Stimulated activated CD8-positive, alpha-beta memory T cell treated with anti-CD3 and anti-CD28 coated beads, Interleukin-2, amount 100 ng/mL, for 48 hours (primary cell): ENCODE measurements at places on chromosomes 16 and 17.

GRCh38 chr17:76792348-76792747 lies 54.4 kb downstream of the MFSD11 start:
- no peak for DNase-seq

- no peak for DNase-seq
These were observed 33.5 kb downstream of the SPAG9 start for GRCh38 chr17:51087072-51087757.

GRCh38 chr17:65629234-65629690 lies 67.8 kb upstream of the AXIN2 start:
- no peak for DNase-seq

- DNase-seq, result peak; percentile 66
These were observed 11.5 kb downstream of the ZNF597 start for GRCh38 chr16:3431779-3432219.

GRCh38 chr16:69324585-69325253 lies 5.7 kb downstream of the PDF start:
- DNase-seq, result no peak

DNA sequence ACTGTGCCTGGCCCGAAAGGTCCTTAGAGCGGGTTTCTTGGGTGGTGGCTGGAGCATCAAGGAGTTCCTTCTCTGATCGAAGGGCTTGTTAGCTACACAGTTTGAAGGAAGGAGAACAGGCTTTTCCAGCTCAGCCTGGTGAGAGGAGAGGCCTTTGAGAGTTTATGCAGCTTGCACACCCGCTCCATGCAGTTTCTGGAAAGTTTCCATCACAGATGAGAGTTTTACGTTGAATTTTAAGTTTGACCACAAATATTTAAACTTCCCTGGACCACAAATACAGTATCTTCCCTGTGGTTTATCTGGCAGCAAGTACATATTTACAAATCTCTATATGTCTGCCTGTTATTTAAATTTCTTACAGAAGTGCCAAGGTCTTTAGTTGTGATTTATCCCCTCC lies 56.8 kb downstream of the HIC1 start:
- DNase-seq, result no peak

GRCh38 chr17:73228748-73229236 lies 32.9 kb downstream of the CPSF4L start:
- no peak for DNase-seq

DNA sequence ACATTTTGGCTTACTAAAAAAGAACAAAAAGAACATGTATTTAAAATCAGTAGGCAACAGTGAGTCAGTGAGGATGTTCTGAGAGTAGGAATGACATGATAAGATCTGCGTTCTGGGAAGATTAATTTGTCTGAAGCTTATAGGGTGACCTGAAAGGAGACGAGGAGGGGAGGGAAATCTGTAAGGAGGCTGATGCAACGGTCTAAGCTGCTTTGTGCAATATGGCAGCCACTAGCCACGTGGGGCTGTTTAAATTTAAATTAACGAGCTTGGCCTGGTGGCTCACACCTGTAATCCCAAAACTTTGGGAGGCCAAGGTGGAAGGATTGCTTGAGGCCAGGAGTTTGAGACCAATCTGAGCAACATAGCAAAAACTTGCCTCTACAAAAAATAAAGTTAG lies 181.6 kb upstream of the CACNG3 start:
- no peak for DNase-seq

GRCh38 chr16:3029491-3030221 lies 5.8 kb downstream of the THOC6 start:
- DNase-seq, result no peak

DNA sequence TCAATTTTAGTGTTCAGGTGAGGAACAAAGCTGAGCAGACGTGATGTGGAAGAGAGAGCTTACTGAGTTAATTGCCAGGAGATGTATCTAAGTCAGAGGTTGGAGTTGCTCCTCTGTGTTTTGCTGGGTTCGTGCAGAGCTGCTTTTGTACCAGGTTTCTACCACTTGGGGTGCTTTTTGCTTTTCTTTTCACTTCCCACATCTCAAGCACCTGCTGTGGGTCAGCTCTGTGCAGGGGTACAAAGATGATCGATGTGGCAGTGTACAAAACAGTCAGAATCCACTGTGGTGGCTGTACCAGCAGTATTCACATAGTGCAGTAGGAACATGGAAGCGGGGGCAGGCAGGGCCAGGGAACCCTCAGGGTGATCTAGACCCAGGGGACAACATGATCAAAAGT lies 14.8 kb downstream of the UNK start:
- no peak for DNase-seq

- no peak for DNase-seq
These were observed 16.8 kb upstream of the PLLP start for GRCh38 chr16:57301126-57301817.

DNA sequence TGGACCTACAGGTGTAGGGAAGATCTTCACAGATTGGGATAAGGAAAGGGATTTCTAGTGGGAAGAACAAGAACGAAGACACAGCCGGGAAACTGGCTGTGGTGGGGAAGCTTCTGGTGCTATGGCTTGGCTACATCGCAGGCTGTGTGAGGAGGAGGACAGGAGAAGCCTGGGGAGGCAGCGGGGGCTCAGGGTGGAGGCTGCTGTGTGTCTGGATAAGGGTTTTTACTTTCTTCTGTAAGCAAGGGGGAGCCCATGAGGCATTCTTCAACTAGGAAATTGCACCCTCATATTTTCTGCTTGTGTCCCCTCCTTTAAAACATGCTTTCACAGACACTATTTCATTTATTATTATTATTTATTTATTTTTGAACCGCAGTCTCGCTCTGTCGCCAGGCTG lies 2.9 kb upstream of the RHBDF2 start:
- no peak for DNase-seq

DNA sequence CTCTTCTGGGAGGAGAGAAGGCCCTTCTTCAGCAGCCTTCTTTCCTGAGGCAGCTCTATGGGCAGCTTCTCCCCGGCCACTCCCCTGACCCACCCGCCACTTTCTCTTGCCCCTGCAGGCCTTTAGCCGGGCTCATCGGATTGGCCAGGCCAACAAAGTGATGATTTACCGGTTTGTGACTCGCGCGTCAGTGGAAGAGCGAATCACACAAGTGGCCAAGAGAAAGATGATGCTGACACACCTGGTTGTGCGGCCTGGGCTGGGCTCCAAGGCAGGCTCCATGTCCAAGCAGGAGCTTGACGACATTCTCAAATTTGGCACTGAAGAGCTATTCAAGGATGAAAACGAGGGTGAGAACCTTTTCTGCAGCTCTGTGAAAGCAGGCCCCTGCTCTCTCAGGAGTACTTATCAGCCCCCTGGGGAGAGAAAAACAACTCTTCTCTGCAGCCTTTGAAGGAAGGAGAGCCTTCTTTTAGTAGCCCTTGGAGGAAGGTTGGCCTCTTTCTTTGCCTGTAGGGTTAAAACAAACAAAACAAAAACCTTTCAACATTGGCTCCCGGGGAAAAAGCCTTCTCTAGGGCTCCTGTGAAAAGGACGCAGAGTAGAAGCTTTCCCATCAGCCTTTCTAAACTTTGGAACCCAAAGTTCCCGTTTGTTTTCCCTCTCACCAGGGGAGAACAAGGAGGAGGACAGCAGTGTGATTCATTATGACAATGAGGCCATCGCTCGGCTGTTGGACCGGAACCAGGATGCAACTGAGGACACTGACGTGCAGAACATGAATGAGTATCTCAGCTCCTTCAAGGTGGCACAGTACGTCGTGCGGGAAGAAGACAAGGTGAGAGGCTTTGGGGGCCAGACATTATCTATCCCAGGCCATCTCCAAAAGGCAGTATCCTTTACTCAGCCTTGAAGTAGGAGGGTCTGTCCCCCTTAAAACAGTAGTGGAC lies 12.7 kb downstream of the RNF227 start:
- DNase-seq, result no peak

DNA sequence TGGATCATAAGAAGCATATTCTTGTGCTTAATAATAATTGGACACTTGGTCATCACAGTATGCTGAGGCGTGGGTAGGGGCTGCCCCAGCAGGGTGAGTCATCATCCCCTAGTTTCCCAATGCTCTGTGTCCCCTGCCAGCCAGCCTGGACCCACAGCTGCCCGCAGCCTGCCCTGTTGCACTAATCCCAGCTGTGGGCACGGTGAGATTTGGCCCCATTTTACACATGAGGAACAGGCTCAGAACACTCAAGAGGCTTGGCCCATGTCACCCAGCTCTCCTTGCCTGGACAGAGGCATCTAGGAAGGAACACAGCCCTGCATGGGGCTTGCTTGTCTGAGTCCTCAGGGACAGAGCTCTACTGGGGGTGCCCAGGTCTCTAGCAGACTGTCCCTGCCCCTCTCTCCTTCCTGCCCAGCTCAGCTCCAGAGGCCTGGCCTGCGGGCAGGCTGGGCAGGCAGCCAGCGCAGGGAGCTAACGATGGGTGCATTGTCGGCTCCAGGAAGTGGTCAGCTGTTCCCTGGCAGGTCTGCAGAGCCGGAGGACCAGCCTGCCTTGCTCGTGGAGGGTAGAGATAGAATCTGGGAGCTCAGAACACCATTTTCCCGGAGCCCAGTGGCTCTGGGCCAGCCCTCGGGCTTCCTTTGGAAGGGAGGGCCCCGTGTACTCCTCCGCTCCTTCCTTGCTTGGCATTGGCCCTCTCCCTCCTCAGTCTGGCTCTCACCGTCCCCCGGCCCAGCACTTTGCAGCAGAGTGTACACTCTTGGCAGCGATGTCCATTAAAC lies 189.4 kb downstream of the RAB11FIP4 start:
- DNase-seq, result no peak

DNA sequence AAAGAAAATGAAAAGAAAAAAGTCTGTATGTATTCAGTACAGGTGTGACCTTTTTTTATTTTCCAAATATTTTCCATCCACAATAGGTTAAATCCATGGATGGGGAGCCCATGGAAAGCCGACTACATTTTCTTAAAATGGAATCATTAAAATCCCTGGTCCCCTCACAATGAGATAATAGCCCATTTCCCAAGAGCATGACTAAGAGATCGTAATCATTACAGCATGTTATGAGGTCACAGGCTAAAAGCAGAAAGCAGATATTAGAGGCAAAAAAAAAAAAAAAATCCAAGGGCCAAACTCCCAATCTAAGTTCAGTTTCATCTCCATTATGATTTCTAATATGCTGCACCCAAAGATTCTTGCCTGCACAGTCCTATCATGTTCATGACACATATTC lies 44.7 kb downstream of the CYTH1 start:
- DNase-seq, result no peak

DNA sequence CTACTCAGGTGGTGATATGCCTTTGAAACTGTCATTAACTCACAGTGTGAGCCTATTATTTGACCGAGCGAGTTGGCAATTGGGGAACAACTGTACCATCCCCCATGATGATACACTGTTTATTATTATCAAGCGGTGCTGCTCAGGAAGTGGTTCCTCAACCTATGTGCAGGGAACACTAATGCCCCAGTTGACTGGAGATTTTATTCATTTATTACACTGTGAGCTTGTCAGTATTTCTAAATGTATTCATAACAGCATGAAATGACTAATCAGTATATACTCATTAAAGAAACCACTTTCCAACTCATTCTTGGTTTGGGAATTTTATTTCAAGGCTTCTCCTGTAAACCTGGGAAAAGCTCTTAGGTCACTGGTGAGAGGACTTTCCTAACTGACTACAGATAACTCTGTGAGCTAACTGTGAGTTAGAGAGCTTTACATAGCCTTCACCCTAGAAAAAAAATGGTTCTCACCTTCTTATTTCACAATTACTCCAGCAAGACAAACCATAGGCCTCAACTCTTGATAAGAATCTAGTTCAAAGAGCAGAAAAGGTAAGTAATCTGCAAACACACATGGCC lies 42.4 kb downstream of the NXPH3 start:
- no peak for DNase-seq

GRCh38 chr17:66946251-66946650 lies 18.3 kb upstream of the CACNG4 start:
- no peak for DNase-seq

DNA sequence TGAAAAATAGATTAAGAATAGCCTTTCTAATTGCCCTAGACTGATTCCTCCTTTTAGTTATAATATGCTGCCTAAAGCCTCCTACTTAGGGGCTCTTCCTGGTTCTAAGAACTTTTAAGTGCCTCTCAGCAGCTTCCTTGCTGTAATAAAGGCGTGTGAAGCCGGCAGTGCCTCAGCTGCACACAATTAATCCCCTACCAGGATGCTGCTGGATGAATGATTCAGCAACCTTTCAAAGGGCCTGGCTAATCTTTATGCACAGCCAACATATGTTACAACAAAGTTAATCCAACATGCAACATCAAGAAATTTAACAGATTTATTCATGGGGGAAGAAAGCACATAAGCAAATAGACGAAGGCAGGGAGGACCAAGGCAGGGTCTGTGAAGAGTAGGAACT lies 145.2 kb downstream of the PMP22 start:
- DNase-seq, result no peak

- DNase-seq, result no peak
These were observed 231.2 kb downstream of the FOXL1 start for GRCh38 chr16:86809458-86809955.

DNA sequence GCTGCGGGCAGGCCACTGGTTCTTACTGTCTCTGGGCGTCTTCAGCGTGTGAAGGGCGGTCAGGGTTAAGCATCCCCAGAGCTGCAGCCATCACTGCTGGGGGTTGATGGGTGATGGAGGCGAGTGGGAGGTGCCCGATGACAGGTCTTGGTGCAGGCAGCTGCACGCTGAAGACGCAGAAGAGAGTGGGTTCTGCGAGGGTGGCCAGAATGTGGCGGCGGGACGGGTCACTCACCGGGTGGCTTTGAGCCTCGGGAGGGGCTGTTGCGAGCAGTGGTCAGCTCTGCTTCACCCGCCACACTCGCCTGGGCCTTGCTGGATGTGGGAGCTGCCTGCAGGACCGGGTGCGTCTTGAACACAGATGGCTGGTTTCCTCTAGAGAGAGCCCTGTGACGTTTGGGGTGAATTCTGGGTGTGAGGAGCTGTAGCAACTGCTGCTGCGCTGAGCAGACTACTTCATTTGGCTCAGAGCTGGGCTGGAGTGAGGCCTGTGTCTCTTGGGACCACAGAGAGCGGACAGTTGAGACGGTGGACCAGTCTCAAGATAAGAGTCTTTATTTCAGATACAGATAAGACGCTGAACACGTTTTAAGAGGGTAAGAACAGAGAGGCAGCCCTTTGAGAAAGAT lies 44.6 kb upstream of the ZNF750 start:
- DNase-seq, result no peak

- DNase-seq, result no peak
These were observed 75.1 kb downstream of the ZNF778 start for GRCh38 chr16:89292443-89293078.

- peak; percentile 55 for DNase-seq
These were observed 60.3 kb downstream of the RMI2 start for GRCh38 chr16:11405331-11406176.

GRCh38 chr16:85557083-85557970 lies 55.8 kb upstream of the GSE1 start:
- DNase-seq, result peak; percentile 43
